ELR (cell line): ENCODE measurements at places on chromosomes 5 and 9.

DNA sequence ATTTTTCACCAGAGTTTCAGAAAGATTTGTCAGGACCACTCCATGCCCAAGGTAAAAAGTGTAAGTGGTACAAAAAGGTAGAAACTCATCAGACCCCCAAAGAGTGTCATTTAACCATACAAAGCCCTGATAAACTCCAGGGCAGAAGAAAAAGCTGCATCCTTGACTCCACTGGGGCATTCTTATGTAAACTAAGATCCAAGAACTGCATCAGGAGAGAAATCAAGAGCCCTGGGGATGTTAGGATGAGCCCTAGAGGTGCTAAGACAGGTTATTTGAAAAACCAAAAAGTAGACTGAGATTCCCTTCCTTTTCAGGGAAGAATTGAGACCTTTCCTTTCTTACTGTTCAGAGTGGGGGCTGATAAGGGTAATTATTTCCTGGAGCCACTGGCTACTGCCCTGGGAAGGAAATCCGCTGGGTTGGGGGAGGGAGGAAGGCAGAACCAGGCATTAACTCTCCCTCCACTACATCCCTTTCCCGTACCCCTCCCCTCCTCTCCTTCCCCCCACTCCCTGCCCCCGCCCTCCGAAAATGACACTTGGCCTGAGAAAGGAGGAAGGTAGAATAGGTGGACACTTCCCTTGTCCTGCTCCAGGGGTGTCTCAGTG is 54.7 kb downstream of the FXN start:
- DNase-seq: no peak

DNA sequence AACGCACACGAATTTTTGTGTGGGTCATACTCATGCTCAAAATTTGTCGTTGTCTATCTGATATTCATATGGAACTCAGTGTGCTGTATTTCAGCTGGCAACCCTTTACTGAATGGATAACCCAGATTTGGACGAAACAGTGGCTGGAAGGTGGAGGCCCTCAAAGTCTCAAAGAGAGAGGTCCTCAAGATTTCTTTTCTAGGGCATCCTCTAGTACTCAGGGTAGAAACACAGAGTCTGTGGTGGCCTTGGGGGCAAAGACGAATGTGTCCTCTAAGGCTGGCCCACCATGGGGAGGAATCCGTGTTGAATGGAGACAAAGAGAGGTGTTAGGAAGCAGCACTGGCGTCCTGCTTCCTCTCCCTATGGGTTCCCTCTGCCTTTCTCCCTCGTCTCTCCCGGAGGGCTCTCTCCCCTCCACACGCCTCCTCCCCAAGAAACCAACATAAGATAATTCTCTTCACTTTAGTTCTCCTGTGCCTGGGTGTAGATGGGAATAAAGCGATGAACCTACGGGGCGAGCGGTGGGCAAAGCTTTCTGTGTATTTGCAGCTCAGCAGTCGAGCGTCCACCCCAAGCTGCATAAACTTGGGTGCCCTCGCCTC is 333.7 kb downstream of the CWC27 start:
- no peak for DNase-seq

DNA sequence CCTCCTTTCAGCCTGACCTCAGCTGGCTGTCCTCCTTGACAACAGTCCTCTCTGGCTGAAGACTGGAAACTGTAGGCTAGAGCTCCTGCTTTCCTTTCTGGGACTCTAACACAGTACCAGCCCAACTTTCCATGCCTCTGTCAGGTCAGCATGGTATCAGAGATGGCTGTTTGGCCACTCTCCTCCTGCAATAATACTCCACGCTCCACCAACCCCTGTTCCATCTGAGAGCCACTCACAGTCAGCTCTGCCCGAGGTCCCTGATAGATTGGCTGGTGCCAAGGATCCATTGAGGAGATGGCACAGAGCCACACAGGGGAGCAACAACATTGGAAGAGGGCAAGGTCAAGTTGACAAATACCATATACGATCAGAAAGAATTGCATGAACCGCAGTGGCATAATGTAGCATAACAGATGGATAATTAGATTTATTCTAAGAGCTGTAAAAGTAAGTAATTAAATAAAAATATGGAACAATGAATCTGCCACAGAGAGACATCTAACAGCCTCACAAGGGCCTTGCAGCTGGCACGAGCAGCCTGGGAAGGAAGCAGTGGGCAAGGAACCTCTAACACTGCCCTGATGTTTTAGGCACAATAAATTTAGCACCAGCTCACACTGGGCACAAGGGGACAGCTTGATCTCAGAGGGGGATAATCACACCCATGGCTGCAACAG is 94.3 kb upstream of the LRRTM2 start:
- no peak for DNase-seq

DNA sequence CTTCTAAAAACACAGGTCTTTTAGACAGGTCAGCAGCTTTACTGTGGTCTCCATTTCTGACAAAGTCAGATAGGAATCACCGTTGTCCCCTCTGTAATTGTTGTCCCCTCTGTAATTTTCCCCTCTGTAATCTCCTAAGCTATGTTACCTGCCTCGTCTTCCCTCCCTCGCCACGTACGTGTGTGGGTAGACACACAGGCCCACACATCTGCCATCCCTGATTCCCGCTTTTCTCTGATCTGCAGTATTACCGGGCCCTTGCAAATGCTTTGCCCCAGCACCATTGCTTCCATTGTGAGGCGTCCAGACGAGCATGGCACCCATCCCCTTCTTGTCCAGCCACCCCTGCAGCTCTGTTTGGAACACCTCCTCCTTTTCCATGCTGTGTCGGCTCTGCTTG is 45.0 kb upstream of the POMT1 start:
- no peak for DNase-seq

GRCh38 chr9:37273595-37273994 is 148.9 kb upstream of the GRHPR start:
- DNase-seq: no peak

DNA sequence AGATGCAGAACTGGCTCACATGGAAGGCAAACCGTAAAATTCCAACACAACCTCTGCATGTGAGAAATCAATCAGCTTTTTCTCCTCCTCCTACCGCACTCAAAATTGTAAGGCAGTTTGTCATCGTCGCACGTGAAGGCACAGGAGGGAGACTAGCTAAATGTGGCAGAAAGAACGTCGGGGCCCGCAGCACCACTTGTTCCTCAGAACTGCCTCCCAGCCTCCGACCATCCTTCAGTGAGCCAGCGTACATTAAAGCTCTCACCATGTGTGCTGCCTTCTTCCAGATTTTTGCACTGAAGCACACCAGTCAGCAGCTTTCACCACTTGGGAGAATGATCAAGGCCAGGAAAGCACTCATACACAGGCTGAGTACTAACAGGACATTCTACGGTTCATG is 105.9 kb downstream of the RFX3 start:
- DNase-seq: no peak

DNA sequence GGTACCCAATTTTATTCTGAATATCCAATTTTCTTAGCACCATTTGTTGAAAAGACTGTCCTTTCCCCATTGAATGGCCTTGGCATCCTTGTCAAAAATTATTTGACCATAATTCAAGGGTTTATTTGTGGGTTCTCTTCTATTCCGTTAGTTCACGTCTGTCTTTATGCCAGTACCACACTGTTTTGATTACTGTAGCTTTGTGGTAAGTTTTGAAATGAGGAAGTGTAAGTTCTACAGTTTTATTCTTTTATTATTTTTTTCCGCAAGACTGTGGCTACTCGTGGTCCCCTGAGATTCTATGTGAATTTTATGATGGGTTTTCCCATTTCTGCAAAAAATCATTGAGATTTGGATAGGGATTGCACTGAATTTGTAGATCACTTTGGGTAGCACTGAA is 402.6 kb downstream of the PLK2 start:
- DNase-seq: no peak

DNA sequence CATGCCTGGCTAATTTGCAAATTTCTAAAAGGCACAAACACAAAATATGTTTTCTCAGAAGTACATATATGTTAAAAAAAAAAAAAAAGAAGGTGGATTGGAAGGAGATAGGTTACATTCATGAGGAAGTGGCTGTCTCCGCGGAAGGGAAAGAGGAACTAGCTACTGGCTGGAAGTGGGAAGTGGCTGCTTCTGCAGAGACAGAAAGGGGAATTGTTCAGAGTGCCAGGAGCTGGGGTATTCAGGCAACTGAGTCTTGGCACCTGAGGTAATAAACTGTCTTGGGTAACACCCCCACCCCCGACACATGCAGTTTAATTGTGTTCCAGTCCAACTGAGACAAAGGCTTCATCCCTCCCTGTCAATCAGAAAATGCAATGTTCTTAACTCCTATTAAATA is 45.6 kb downstream of the S1PR3 start:
- DNase-seq: no peak

GRCh38 chr5:125348936-125349831 is 602.7 kb upstream of the ZNF608 start:
- no peak for DNase-seq

- no peak for DNase-seq
Measured at GRCh38 chr5:80705801-80706200, 51.0 kb upstream of the DHFR start.

GRCh38 chr9:133944746-133945135 is 47.4 kb downstream of the VAV2 start:
- DNase-seq: peak; percentile 62

GRCh38 chr5:175261037-175261436 is 182.9 kb downstream of the DRD1 start:
- DNase-seq: peak; percentile 19

DNA sequence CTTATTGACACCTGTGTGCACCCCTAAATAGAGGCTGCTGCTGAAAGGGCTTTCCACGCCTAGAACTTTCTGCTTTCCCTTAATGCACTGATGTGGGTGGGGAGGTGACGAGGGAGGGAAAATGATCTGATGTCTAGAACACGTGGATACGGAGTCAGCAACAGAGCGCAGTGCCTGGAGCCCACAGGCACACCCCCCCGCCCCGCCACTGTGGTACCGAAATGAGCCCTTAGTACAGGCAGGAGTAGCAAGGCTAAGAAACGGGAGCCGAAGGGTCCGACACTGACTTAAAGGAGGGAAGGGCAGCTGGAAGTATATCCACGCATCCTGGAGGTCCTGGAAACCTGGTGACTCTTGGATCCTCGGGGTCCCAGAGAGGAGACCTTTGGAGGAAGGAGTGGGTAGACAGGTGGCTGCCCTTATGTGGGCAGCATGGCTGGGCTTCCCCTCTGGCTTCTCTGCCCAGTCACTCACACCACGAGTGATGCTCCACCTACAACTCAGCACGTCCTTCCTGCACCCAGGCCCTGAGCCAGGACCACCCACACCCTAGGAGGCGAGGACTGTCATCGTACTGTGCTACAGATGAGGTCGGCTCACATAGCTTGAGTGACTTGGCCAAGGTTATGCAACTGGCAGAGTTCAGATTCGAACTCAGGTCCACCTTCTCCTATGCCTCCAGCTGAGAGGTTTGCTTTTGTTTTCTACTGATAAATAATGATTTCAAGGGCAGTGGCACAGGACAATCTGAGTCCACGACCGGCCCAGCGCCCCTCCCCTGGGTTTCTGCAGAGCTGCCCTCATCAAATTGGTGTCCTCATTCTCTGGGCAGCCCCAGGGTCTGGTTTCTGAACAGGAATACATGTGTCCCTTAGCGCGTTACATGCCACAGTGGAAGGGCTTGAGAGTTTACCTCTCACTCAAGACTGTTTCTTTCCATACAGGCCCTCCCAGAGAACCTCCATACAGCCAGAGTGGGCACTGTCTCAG is 4.7 kb upstream of the VAV2 start:
- no peak for DNase-seq

GRCh38 chr5:160470437-160471361 is 49.0 kb downstream of the PTTG1 start:
- DNase-seq: peak; percentile 30

DNA sequence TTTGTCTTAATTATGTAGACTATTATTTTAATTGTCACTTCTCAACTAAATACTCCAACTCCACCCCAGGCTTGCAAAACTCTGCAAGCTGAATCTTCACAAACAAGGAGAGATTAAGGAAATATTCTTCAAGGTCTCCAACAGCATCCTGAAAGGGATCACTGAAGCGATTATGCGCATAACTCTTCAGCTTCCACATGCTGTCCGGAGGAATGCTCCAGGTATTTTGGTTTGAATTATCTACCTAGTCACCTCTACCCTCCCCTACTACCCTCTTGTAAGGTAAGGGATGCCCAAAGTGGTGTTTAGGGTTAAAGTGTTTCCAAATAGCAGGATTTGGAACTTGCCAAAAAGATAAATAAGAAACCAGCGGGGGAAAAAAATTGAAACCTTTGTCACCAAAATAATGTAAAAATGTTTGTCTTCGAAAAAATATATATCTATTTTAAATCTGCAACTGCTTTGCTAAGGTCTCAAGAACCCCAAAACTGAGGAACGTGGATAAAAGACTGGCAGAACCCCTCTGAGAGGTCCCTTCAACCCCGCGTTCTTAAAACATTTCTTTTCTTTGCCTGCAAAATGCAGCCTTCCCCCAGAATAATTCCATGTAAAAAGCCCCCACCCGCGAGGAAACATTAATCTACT is 11.6 kb downstream of the PTCH1 start:
- DNase-seq: no peak

DNA sequence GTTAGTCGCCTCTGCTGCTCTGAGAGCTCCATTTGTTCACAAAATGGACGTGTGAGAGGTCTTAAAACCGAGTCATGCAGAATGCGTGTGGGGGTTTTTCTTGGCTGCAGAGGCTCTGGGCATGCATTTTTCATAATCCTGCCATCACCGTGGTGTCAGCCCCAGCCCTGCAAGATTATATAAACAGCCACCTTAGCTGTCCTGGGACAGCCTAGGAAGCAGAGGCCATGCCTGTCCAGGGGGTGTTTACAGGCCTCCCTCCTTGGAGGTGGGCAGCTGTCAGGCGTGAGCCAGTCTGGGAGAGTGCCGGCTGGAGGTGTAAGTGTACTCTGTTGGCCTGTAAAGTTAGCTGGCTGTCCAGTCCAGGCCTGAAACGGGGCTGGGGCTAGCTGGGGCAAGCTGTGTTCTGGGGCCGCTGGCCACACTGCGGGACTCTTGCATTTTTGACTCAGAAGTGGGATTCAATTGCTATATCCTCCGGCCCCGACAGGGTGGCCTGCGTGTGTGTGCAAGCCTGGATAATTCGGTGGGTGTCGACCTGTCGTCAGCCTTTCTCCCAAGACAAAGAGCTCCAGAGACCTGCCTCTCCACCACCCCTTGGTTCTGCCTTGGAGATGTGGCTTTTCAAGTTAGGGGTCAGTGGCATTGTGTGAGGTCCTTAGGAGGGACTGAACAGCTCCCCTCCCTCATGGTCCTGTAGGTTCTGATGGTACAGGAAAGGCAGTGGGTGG is 2.4 kb downstream of the WNK2 start:
- DNase-seq: no peak

- no peak for DNase-seq
Measured at GRCh38 chr9:76395381-76395780, 1.2 kb upstream of the RFK start.

DNA sequence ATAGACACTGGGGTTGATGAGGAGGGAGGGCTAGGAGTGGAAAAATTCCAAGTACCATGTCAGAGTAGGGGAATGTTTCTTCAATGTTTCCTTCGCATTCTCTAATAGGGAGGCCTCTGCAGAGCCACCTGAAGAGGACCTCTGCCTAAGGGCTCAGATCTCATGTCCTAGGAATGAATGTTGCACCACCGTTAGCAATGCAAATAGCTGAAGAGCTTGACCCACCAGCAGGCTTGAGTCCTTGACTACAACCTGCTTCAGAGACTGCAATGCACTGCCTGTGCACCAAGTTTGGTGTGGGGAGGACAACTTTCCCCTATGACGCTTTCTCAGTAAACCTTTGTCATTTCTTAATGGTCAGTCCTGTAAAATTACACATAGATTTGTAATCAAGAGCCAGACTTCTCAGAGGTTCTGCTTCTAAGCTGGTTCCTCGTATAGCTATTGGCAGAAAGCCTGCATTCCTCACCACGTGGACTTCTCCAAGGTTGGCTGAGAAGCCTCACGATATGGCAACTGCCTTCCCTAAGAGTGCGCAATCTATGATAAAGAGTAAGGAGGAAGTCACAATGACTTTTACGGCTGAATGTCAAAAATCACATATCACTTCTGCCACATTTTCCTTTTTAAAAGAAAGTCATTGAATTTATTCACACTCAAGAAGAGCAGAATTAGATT is 600.7 kb upstream of the PTGER4 start:
- peak; percentile 6 for DNase-seq
